ENCODE measurements at places on chromosomes 16 and 17.

- no peak for DNase-seq
Observed at GRCh38 chr17:64728041-64728695, 66.1 kb upstream of the SMURF2 start.

- DNase-seq = no peak
Observed at GRCh38 chr16:84058211-84058610, 15.6 kb upstream of the SLC38A8 start.

DNA sequence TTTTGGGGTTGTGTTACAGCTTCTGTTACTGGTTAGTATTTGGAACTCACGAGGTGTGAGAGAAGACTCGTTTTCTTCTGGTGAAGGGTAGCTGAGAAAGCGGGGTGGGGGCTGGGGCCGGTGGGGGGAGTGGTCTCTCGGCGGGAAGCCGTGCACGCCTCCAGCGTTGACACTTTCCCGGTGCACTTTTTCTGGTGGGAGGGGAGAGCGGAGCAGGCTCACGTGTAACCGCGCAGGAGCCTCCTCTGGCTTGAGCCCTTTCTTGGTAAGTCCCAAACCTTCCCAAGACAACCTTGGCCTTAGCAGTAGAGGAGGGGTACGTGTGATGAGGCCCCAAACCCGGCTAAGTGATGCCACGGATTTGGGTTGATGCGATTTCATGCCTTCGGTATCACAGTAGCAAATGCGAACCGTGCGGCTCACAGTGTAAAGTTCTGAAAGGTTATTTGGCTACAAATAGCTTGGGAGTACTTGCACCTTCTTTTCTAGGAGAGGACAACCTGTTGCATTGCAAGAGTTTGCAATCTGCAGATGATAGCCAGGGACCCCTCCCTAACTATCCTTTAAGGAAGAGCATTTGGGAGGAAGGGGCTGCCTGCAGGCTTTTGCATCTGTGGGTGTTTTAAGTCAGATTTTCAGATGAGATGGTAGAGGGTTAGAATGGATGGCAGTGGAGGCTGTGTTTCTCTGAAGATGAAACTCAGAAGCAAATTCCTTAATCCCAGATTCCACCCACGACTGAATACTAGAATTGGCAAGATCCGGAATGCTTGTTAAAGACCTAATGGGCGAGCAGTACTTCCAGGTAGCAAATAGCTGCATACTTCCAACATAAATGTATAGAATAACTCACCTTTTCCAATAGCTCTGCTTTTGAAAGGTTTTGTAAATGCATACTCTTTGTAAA lies 1.5 kb downstream of the HLF start:
- peak; percentile 24 for DNase-seq

DNA sequence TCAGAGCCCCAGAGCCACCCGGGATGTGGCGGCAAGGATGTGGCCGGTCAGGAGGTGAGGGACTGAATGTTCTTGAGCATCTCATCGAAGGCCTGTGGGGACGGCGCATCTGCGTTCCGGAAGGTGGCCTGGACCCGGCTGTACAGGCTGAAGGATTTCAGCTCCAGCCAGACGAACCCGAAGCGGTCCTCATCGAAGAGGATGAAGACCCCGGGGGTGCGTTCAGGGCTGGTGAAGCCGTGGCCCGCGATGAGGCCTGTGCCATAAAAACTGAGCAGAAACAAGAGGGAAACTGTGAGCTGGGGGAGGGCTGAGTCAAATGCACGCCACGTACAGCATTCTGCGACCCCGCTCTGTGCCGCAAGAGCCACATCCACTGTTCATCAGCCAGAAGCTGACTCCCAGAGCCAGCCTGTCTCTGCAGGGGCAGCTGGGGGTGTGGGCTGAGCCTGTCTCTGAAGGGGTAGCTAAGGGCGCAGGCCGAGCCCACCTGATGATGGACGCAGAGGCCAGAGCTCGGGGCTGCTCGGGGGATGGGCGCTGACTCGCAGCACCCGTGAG lies 14.1 kb upstream of the C16orf95 start:
- no peak for DNase-seq

DNA sequence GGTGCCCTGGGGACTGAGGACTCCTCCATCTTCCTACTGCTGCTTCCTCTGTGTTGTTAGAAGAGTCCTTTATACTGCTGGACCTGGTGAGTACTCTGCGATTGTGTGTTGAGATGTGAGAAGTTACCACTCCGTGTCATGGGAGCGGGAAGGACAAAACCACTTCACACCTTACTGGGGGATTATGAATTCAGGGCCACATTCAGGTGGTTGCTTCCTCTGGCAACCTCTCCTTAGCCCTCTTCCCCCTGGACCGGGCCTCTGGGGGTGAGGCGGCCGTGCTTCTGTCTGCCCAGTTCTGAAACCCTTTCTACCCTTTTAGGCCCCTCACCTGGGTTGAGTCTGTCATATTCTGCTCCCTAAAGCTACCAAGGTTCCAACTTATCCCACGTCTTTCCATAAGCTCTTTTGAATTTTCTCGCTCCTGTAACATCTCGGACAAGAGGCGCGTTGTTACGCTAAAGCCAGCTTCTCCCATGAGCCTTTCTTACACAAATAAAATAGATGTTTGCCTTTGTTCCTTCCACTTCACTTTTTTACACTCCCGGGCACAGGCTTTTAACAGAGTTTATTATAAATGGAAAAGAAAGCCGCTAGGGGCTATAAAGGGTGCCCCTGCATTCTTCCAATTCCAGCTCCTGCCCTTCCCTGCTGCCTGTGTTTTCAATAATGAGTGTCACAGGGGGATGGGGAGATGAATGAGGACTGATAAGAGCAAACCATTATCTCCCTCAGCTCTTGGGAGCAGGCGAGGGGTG lies 20.7 kb upstream of the CDH13 start:
- DNase-seq = no peak

GRCh38 chr16:23679986-23680336 lies 1.3 kb downstream of the PLK1 start:
- DNase-seq = no peak

- DNase-seq = peak; percentile 5
Observed at GRCh38 chr17:71398800-71399219, 722.0 kb upstream of the SOX9 start.

DNA sequence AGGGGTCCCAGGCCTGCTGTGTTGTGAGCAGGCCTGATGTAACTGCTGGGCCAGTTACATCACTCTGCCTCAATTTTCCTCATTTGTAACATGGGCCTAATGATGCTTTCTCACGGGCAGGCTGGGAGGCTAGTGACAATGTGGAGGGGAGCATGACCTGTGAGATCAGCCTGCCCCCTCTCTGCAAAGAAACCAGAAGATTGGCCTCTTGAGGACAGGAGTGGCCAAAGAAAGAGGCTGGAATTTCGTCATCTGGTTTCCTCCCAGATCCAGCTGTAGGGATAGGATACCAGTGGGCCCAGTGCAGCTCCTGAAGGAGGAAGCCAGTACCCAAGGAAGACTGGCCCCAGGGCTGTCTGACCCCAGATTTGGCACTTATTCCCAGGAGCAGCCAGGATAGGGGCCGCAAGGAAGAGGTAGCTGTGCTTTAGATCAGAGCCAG lies 615 bp upstream of the SREBF1 start:
- no peak for DNase-seq

DNA sequence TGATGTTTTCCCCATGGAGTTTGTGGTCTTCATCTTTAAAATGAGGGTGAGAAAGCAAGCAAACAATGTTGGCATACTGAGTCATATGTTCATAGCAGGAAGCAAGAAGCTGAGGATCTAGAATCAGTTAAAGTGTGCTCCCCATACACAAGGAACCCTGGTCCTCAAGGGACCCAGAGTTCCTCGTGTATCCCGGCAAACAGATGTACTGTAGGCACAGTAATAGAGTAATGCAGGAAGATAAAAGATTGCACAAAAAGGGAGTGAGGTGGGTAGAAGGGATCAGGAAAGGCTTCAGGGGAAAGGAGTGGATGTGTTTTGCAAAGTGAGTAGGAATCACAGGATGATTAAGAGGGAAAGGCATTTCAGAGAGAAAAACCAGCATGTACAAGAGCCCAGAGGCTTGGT lies 412.3 kb upstream of the CDH11 start:
- DNase-seq = no peak

- no peak for DNase-seq
Observed at GRCh38 chr17:63543822-63544420, 6.4 kb upstream of the DCAF7 start.

DNA sequence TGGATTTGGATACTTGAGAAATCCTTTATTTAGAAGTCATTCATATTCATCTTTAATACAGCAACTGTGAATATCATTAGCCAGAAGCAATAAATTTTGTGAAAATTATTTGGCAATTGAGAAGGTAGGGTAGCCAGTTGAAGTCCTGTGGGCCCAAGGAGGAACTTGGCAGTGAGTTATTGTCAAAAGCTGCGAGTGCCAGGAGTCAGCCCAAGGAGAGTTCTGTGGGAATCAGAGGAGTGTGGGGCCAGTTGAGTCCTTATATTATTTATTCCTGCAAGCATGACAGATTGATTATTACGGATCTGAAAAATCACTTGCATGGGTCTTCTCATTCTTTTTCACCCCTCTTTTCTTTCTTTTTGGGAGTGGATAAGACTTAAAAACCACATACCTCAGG lies 38.3 kb downstream of the PRKCA start:
- no peak for DNase-seq

GRCh38 chr17:83103943-83104311 lies 24.5 kb downstream of the METRNL start:
- DNase-seq = no peak

GRCh38 chr16:84614073-84614459 lies 3.8 kb downstream of the COTL1 start:
- no peak for DNase-seq

- no peak for DNase-seq
Observed at GRCh38 chr17:74156878-74157277, 46.6 kb upstream of the RPL38 start.

- DNase-seq = no peak
Observed at GRCh38 chr17:78806451-78806850, 24.4 kb upstream of the CYTH1 start.

DNA sequence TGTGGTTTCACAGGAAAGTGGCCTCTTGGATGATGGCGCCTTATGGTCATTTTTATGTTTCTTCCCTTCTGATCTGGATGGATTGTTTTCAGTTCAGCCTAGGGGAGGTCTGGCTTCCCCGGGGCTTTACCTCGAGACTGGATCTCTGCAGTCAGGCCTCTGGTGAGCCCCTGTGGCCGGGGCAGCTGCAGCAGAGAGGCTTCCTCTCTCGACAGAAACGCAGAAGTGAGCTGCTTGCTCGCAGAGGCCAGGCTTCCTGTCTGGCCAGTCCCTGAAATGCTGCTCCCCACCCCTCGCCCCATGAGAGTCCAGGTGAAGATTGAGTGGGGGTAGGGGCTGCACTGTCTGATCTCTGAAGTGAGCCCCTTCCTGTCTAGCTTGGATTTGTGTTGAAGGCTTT lies 44.0 kb downstream of the PLCG2 start:
- no peak for DNase-seq

DNA sequence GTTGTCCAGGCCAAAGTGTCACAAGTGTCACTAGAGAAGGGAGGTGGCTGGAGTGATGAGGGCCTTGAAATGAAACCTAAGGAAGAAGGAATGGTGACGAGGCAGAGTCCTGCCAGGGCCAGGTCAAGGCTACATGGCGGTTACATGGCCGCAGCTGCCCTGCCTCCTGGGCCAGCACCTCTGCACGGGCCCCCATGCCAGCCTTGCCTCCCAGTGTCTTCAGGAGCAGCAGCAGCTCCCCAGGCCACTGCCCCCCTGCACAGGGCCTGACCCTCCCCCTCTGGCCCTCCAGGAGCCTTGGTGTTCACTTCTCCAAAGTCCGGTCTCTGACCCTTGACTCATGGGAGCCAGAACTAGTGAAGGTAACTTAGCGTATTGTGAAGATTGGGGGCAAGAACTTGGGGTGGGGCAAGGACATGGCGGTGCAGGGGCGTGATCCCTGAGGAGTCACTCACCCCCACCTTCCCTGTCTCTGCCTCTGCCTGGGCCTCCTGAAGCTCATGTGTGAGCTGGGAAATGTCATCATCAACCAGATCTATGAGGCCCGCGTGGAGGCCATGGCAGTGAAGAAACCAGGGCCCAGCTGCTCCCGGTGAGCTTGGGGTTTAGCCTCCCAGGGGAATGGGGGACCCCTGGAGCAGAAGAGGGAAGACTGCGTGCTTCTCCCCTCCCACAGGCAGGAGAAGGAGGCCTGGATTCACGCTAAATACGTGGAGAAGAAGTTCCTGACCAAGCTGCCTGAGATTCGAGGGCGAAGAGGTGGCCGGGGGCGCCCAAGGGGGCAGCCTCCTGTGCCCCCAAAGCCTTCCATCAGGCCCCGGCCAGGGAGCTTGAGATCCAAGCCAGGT lies 4.1 kb upstream of the KCTD11 start:
- DNase-seq = no peak

- DNase-seq = no peak
Observed at GRCh38 chr16:78494674-78495073, 395.2 kb downstream of the WWOX start.

DNA sequence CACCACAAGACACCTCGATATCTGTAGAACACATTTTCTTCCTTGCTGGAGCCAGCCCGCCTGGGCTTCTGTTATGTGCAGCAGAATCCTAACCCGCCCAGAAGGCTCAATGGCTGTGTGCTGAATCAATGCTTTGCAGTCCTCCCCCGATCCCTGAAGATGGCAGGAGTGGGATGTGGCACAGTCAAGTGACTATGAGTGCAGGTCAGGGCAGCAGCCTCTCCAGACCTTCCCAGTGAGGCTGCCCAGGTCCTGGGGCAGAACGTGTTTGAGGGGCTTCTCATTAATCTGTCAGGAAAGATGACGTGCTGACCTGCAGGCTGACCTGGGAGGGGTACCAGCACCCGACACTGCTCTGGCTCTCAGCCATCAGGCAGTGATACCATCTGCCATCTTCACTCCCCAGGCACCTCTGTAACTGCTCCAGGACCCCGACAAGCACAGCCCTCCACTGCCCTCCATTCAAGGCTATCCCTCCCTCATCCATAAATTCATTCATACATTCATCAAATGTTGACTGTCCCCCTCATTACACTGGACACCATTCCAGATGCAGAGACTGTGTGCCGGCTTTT lies 35.2 kb downstream of the LRRC75A start:
- peak; percentile 27 for DNase-seq

All from spinal cord (tissue), 10 donors.